Adrenal gland (tissue), 19 donors: ENCODE measurements at places on chromosomes 6 and 20.

DNA sequence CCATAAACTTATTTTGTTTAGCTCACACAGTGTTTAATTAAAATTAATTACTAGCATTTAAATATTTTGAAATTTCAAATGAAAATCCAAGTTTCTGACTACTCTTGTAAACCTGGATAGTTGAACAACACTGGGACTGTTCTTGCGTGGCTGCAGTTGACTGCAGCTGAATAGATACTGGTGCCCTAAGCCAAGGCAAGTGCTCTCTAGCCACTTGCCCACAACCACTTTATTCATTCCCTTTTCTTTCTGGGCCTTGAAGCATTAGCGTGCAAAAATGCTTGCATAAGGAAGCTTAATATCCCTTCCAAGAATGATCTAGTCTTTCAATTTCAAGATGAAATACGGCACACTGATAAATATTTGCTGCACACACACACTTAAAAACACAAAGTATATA, 676.0 kb upstream of the MARCKS start:
- DNase-seq = no peak

GRCh38 chr20:8144282-8145245, 12.5 kb downstream of the PLCB1 start:
- no peak for DNase-seq

DNA sequence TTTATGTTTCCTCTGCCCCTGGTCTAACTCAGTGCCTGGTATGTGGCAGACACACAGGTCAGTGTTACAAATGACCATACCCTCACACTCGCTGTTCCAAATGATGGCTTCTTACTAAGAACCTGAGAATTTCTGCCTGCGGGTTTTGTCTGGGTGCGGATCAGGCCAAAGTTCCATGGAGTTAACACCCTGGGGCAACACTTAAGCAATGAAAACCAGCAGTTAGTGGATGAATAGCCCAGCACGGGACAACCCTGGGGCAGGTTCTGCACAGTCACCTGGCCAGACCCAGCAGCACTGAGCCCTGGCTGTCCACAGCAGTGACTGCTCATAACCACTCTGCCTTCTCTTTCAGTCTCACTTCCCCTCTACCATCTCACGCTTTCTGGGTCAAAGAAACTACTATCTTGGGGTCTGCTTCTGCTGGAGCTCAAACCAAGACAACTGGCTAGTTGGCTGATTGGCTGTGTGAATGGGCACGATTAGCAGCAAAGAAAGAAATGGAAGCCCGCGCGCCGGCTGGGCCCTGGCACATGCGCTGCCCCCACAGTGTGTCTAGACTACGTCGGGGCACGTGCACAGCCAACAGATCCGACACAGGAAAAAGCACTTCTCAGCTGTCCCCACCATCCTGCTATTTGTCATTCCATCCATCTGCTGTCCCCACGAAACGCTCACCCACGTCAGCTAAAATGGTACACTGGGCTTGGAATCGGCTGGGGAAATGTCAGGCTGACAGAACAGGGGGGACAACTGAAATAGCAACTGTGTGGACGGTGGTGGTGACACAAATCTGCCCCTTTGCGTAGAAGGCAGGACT, 36.6 kb downstream of the MGME1 start:
- DNase-seq = no peak

DNA sequence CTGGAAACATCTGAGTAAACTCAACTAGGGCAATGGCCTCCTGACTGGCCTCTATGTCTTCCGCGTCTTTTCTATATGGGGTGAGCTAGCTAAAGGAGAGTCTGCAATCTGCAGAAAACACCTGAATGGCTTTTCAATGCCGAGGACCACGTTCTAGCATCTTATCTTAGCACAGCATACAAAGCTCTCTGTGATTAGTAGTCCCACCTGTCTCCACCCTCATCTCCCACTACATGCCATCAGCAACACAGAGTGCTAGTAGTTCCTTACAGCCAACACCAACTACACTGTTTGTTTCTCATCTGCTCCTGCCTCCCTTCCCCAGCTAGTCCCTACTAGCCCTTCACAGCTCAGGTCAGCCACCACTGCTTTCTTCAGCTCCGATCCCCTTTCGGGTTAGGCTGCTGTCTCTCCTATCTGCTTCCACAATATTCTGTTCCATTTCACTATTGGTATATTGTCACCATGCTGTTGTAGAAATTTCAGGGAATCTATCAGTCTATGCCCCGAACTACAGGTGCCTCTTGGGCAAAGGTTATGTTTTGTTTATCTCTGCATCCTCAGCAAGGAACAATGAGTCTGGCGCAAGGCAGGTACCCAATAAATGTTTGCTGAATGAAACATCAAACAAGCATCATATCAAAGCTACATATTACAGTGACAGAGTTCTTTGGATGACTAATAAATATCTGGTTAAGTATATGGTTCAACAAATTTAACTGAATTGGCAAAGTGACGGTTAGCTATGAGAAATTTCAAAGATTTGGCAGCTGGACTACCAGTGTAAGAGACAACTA, 12.2 kb downstream of the LYRM4 start:
- no peak for DNase-seq

DNA sequence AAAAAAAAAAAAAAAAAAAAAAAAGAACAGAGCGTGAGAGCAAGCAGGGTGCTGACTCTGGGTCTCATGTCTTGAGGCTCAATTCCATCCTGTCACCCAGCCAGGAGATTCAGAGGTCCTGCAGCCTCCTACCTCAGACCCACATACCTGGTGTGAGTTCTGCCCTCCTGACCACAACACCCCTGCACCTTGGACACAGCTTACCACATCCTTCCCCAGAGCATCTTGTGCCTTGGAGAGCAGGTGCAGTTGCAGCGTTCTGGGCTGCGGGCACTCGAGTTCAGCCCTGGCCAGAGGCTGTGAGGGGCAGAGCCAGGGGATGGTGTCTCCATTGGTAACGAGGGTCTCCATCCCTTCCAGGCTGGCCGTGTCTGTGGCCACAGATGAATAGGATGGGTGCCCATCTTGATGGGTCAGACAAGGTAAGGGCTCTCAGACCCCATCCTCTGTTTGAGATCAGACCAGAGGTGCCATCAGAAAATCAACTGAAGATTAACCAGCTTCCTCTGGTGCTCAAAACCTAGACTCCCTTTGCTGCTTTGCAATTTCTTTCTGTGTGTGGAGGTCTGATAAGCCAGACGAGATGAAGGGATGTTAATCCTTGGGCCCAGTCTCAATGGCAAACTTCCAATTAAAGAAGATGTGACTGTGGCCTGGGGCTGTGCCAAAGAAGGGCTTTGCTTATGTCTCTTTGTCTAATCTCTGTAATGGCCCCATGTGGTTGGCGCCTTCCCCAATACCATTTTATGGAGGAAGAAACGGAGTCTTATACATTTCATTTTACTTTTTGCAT, 14.7 kb upstream of the ZNF831 start:
- DNase-seq = no peak

DNA sequence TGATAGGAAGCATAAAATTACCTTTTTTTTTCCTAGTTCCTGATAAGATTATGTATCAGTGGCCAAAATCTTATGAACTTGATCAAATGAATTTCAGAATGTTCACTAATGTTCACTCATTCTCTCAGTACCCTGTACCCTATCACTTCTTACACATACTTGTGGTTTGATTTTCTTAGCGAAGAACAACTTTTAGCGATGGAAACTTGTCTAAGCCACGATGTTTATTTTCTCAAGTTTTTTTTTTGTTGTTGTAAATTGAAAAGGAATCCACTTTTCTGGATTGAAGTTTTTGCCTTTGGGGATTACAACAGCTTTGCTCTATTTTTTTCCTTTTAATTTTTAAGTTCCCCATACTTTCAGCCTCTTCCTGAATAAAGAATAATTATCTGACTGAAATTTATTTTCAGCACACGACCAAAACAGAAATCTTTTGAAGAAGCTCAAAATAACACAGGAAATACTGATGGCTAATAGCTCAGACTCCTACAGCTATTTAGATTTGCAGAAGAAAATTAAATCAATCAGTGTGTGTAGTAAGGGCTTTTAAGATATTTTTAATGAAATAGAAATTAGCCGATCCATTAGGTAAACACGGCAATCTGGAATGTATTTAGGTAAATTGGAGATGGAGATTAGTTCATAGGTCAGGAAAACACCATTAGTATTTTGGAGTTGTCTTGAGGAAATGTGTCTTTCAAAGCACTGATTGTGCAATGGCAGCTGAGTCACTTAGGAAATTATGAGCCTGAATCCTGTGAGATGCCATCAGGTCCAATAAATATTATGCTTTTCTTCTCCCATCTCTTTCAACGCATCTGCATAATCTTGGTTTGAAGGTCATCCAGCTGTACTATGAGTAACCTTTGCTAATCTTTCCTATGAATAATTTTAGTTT, 217.5 kb downstream of the GJA1 start:
- DNase-seq = peak; percentile 77

GRCh38 chr6:151008425-151008824, 142.9 kb downstream of the MTHFD1L start:
- DNase-seq = no peak

DNA sequence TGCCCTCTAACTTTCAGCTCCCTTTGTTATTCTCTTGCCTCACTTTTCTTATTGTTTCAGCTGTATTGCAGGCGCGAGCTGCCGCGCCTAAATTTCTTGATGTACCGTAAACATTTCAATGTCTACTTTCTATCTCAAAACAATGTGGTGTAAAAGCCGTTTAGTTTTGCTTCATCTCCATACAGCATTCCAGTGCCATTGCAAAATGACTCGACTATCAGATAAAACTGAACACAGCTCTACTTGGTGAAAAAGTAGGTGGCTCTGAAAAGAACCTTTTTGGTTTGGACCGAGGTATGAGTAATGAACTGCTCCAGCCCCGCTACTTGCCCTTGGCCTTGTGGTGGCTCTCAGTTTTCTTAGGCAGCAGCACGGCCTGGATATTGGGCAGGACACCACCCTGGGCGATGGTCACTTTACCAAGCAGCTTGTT, 74.6 kb downstream of the OR2B2 start:
- DNase-seq = no peak

- no peak for DNase-seq
These were observed 97.1 kb upstream of the PLCB4 start for GRCh38 chr20:8971669-8972316.

DNA sequence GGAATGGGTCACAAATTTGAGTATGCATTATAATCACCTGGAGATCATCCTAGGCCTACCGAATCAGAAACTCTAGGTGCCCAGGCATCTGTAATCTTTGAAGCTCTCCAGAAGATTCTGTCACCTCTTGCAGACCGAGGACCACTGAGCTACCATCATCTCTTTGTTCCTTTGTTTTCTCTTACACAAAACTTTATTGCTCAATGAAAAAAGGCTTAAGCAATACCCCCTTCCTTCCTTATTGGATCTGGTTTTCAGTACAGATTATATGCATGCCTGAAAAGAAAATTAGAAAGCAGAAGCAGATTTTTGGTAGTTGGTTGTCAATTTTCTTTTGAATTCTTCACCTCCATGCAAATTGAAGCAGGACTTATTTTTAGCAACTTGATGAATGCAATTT, 31.3 kb downstream of the STX11 start:
- no peak for DNase-seq

GRCh38 chr6:19662911-19663310, 174.3 kb upstream of the ID4 start:
- DNase-seq = no peak

DNA sequence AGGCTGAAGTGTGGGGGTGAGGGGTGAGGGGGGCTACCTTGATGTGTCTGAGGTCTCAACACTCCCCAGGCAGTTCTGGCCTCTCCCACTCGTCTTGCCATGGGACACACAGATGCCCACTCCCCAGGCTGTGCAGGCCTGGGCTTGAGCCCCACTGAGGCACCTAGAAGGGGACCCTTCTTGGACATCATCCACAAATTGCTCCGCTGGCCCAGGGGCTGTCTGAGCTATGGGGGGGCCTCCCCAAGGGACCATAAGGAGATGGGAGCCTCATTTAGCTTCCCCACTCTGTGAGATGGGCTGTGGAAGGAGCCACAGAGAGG, 155.5 kb upstream of the MLN start:
- no peak for DNase-seq

DNA sequence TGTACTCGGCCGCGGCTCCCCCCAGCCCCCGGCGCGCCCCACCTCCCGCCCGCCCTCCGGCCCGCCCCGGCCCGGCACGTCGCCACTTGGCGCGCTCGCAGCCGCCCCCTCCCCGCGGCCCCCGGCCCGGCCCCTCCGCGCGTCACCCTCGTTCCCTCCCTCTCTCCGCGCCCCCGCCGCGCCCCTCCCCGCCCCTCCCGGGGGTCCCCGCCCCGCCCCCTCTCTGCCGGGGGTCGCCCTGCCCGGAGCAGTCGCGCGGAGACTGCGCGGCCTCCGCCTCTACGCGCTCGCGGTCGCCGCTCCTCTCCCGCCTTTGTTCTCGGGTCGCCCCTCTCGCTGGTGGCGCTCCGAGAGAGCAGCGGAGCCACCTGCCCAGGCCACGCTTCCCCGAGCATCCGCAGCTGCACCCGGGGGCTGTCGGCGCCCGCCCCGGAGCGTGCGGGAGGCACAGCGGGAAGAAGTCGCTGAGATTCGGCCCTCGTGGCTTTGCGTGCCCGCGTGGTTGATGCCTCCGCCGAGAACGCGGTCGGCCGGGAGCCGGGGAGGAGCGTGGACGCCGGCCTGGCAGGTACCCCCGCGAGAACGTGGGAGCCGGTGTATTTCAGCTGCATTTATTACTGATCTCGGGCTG, at the start of gene PHF10:
Gene PHF10 (minus strand): TSS at position 7 of the 631 bp plus-strand sequence. CDS start 569 bp downstream, outside the sequence.
- DNase-seq = peak; percentile 39

GRCh38 chr6:2477666-2478065, 232.3 kb upstream of the GMDS start:
- DNase-seq = no peak

DNA sequence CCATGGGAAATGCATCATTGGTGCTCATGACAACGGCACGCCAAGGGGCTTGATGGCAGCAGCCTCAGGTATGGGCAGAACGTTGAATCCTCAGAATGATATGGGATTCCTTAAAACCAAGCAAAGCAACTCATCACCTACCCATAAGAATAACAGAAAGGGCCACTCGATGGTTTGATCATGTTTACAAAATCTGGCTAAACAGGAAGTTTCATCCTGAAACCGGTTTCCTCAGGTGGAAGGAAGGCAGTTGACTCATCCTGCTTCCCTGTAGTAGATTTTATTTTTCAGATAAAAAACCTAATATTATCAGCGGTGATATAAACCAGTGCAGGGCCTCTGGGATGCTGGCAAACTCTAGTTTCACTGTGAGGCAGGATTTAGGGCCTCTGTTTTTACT, 136.9 kb upstream of the AGPAT4 start:
- DNase-seq = no peak

DNA sequence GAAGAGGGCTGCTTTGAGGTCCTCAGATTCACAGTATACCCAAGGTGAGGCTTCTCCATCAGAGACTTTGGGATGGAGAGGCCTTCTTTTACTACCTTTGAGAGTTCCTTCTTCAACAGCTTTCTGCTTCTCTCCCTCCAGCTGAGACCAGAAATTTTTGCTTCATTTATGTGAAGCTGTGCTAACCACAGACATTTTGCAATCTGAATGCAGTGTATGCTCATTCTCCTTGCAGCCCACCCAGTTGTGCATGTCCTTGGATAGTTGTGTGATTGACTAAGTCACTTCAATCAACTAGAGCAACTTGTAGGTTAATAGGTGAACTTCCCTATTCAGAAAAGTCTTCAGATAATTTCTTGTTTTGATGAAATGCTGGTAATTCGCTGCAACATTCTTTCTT, 20.1 kb downstream of the DCBLD1 start:
- DNase-seq = no peak
